ENCODE measurements at places on chromosomes 6 and 20.

DNA sequence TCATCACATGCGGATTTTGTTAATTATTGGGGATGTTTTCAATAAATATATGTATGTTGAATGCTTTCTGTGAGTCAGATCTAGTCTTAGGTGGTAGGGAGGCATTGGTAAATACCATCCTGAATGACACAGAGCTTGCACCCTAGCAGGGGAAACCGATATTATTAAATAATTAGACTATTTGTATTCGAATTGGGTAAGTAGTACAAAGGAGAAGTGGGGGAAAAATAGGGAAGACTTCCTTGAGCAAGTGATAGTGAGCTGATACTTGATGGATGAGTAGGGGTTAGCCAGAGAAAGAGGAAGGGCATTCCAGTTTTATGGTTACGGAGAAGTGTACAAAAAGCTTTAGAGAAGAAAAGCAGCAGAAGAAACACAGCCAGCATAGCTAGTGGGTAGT is 1.5 kb downstream of the RIOK1 start:
- DNase-seq, result no peak

GRCh38 chr6:108521616-108522107 is 39.1 kb upstream of the FOXO3 start:
- no peak for DNase-seq

- DNase-seq, result no peak
Observed at GRCh38 chr6:137291441-137291840, 72.3 kb upstream of the IFNGR1 start.

DNA sequence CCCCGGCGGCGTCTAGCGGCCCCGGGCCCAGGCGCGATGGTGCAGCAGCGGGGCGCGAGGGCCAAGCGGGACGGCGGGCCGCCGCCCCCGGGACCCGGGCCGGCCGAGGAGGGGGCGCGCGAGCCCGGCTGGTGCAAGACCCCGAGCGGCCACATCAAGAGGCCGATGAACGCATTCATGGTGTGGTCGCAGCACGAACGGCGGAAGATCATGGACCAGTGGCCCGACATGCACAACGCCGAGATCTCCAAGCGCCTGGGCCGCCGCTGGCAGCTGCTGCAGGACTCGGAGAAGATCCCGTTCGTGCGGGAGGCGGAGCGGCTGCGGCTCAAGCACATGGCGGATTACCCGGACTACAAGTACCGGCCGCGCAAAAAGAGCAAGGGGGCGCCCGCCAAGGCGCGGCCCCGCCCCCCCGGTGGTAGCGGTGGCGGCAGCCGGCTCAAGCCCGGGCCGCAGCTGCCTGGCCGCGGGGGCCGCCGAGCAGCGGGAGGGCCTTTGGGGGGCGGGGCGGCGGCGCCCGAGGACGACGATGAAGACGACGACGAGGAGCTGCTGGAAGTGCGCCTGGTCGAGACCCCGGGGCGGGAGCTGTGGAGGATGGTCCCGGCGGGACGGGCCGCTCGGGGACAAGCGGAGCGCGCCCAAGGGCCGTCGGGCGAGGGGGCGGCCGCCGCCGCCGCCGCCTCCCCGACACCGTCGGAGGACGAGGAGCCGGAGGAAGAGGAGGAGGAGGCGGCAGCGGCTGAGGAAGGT is 715 bp downstream of the SOX12 start:
- DNase-seq, result peak; percentile 72

GRCh38 chr6:168884646-168885086 is 369.0 kb downstream of the THBS2 start:
- peak; percentile 80 for DNase-seq

GRCh38 chr20:39829661-39830060 is 859.4 kb downstream of the MAFB start:
- peak; percentile 66 for DNase-seq

- DNase-seq, result no peak
Observed at GRCh38 chr6:145214570-145214969, 520.8 kb downstream of the EPM2A start.

DNA sequence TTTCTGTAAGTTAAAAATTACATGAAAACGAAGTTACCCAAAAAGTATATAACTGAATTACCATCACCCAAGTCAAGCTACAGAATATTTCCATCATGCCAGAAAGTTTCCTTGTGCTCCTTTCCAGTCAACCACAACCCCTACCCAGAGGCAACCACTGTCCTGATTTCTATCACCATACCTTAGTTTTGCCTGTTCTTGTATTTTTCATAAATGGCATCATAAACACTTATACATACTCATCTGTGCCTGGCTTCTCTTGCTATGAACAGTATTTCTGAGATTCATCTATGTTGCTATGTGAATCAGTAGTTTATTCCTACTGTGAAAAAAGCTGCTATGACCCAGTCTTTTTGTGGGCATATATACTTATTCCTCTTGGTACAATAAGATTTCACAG is 7.4 kb downstream of the FKBP5 start:
- no peak for DNase-seq

- peak; percentile 30 for DNase-seq
Observed at GRCh38 chr20:12023194-12023795, 105.6 kb downstream of the BTBD3 start.

DNA sequence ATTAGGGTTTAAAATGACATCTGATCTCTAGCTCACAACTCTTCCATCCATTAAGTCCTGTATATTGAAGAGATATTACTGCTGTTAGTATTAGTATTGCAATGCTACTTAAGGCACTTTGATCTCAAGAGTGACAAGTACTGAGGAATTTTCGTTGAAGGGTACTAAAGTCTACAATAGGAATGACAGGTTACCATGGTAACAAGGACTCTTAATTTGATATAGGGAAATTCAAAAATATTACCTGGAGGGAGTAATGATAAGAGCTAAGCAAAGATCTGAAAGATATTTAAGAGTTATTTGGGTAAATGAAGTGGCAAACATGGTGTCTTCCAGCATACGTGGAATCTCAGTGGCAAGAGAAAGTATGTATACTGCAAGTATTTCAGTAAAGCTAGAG is 518.0 kb upstream of the SLC35B3 start:
- DNase-seq, result no peak

- DNase-seq, result no peak
Observed at GRCh38 chr20:32516583-32517517, 68.3 kb downstream of the NOL4L start.

DNA sequence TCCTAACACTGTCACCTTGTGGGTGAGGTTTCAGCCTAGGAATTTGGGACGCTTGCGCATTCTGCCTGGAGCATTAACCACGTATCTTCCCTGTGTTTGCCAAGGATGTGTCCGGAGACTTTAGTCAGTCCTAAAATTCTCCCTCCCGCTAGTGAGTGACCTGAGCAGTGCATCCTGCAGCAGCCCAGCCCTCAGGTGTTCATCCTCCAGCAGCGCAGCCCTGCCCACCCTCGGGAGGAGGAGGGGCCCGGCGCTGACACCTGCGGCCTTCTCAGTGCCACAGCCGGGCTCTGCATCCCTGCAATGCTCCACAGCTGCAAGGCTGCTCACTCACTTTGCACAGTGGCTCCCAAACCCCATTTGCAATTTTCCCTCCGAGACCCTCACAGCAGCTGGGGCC is 79.5 kb downstream of the ERMARD start:
- no peak for DNase-seq

DNA sequence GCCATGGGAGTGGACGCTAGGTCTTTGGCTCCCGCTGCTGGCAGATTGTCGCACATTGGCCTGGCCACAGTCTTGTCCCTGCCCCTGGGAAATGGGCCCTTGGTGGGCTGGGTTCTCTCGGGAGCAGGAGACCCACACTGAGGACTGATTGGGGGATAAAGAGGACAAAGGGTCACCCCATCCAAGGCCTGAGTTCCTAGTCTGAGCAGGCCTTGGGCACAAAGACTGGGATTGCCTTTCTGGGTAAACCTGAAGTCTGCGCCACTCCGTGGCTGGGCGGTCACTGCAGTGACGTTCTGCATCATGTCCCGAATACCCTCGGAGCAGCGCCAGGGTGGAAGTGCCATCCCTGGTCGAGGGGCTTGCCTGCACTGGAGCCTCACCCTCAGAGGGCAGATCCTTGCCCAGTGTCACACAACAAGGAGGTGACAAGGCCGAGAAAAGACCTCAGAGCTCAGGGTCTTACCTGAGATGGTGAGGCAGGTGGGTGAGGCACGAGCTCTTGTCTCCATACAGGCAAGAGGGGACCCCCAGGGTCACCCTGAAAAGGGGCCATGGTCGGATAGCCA is 36.1 kb upstream of the ZBP1 start:
- DNase-seq, result peak; percentile 23

GRCh38 chr20:31691646-31692275 is 30.9 kb downstream of the BCL2L1 start:
- peak; percentile 43 for DNase-seq
